ENCODE measurements at places on chromosomes 7 and 10.

GRCh38 chr7:209416-209815 lies 17.0 kb downstream of the FAM20C start:
- no peak for DNase-seq

GRCh38 chr7:27112955-27113949 lies 10.8 kb upstream of the HOXA2 start:
- no peak for DNase-seq

- no peak for DNase-seq
Observed at GRCh38 chr10:69071610-69072009, 16.3 kb upstream of the SRGN start.

- DNase-seq = no peak
Observed at GRCh38 chr7:40595129-40595528, 460.3 kb downstream of the SUGCT start.

DNA sequence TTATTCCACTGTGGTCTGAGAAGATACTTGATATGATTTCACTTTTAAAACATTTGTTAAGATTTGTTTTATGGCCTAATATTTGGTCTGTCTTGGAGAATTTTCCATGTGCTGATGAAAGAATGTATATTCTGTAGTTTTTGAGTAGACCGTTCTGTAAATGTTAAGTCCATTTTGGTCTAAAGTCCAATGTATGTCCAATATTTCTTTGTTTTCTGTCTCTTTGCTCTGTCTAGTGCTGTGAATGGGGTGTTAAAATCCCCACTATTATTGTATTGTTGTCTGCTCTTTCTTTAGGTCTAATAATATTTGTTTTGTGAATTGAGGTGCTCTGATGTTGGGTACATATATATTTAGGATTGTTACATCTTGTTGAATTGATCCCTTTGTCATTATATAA lies 31.3 kb downstream of the DNAJC9 start:
- no peak for DNase-seq

DNA sequence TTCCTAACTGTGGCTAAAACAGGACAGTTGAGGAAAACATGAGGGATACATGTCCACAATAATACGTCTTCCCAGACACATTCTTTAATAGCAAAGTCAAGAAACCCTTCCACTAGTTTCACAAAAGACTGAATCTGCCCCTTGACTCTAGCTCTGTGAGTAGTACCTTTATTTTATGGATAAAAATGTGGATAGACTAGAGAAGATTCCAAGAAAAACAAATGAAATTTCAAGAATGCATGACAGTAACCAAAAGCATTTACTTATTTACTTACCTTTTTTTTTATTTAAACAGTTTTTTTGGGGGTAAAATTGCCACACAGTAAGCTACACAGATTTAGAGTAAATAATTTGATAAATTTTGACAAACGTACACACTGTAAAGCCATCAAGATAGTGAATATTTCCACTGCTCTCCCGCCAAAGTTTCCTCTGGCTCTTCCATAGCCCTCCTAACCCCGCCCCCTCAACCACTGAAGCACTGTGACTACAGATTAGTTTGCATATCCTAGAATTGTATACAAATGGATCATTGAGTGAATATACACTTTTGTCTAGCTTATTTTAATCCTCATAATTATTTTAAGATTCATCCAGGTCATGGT lies 420.4 kb upstream of the ZMIZ1 start:
- no peak for DNase-seq

- no peak for DNase-seq
Observed at GRCh38 chr7:102140952-102141370, 145.7 kb upstream of the SH2B2 start.

- no peak for DNase-seq
Observed at GRCh38 chr7:115683093-115683492, 347.5 kb downstream of the TFEC start.

GRCh38 chr7:87116315-87116714 lies 35.9 kb upstream of the DMTF1 start:
- DNase-seq = no peak

Data from RKO (cell line).